ENCODE measurements at places on chromosomes 6 and 20.

DNA sequence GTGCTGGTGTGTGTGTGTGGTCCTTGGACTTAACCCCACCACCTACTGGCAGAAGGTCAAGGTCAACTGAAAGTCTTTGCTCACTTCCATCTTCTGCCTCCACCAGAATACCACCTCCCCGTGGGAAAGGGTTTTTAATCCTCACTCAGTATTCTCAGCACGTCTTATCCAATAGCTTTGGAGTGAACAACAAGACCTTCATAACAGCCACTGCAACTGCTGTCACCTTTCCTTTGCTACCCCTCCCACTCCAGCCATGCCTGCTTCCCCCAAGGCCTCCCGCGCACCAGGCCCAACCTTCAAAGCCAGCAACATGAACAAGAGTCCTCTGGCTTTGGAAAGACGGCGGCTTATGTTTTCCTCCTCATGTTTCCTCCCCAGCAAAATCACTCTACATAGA is 787 bp upstream of the BTN2A2 start:
- DNase-seq: no peak

DNA sequence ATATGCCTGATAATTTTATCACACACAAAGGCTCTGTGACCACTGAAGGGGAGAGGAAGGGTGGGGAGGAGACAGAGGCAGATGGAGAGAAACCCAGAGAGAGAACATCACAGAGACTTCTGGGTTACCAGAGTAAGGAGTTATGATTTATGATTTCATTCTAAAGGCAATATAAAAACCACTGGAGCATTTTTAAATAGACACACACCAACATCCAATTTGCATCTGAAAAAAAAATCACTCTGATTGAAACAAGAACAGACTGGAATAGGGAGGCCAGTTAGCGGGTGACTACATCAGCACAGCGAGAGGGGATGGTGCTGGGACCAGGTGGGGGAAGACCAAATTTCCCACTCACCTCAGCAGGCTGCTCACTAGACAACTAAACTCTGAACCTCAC is 104.8 kb downstream of the AGPAT4 start:
- no peak for DNase-seq

GRCh38 chr20:15267935-15268334 is 930.5 kb upstream of the FLRT3 start:
- DNase-seq: no peak

DNA sequence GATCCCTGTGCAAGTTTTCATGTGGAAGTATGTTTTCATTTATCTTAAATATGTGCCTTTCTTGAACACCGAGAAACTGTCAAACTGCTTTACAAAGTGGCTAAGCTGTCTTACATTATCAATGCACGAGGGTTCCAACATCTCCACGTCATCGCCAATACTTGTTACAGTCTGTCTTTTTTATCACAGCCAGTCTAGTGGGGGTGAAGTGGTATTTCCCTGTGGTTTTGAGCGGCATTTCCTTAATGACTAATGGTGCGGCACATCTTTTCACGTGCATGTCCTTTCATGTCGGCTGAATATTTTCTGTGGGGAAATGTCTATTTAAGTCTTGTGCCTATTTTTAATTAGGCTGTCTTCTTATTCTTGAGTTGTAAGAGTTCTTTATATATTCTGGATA is 280.4 kb downstream of the FOXC1 start:
- DNase-seq: no peak

- no peak for DNase-seq
Measured at GRCh38 chr6:6397842-6398241, 77.4 kb upstream of the F13A1 start.

- no peak for DNase-seq
Measured at GRCh38 chr6:73455865-73456629, 4.0 kb upstream of the CGAS start.

DNA sequence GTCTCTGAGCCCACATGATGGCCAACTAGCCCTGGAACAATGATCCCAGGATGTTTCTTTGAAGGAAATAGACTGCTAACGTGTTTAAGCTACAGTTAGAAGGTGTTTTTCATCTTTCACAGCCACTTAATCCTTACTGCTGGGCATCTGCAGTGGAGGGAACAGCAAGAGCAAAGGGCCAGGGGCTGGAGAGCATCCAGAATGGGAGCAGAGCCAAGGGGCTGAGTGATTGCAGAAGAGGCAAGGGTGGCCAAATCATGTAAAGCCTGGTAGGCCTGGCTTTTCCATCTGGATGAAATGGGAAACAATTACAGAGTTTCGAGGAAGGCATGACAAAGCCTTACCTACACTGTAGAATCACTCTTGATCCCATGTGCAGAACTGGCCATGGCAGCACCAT is 18.7 kb upstream of the LAMP5 start:
- no peak for DNase-seq

DNA sequence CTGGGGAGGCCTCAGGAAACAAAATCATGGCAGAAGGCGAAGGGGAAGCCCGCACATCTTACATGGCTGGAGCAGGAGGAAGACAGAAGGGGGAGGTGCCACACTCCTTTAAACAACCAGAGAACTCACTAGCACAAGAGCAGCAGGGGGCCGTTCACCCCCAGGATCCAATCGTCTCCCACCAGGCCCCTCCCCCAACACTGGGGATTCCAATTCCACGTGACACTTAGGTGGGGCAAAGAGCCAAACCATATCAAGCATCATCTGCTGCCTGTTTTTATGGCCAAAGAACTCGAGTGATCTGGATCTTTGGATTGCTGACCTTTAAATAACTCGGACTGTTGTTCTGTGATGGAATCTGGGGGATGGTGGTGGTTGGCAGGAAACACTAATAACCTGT is 28.0 kb downstream of the PNLDC1 start:
- no peak for DNase-seq

DNA sequence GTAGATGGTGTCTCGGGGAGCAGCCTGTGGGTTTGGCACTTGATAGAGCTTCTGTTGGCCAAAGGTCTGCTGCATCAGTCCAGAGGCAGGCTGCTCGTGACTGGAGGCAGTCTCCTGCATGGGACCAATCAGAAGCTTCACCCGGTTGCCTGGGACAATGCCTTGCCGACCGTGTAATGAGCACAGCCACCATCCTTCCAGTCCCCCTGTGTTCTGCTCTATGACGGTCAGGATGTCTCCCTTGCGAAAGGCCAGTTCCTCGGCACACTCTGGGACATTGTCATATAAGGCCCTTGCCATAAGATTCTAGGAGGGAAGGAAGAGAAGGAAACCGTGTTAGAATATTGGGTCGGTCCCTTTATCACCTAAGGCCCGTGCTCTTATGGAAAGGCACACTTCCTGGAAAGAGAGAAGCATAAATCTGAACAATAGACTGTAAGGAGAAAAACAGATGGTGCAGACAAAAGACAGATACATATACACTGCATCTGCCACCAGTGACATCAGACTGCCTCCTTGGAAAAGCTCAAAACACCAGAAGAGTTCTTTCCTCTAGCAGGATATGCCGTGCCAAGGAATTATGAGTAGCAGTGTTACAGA is 18.9 kb downstream of the NEDD9 start:
- DNase-seq: no peak

GRCh38 chr6:91713911-91714310 is 1127.0 kb upstream of the MAP3K7 start:
- DNase-seq: no peak

DNA sequence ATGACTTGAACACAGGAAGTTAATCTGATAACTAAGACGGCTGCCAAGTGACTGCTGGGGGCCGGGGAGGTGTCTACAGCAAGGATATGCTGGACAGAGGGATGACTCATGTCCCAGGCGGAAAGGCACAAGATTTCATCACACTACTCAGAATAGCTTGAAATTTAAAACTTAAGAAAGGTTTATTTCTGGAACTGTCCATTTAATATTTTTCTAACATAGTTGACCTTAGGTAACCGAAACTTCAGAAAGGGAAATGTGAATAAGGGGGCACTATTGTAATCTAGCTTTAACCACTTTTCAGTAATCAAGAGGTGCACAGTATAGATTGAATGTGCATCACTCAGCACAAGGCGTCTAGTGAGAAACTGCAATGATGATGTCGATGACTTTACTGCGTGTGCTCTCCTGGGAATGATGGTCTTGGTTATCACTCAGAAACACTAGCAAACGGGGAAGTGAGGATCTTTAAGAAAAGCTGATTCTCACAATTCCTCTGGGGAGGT is 171.5 kb downstream of the QKI start:
- DNase-seq: peak; percentile 55

GRCh38 chr6:167662075-167662880 is 164.4 kb upstream of the AFDN start:
- DNase-seq: no peak

DNA sequence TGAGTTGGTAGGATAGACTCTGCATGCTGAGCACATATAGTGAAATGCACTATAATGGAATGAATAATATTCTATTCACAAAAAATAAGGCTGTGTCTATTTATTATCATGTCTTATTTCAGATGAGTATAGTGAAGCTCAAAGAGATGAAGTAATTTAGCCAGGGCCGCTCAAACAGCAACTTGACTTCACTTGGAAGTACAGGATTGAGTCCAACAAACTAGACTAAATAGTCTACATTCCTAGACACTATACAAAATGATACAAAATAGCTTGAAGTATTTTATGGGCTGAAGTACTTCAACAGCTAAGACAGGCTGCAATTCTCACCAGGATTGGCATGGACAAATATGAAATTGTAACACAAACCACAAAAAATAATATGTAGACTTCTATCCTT is 144.5 kb upstream of the DST start:
- DNase-seq: no peak

- DNase-seq: no peak
Measured at GRCh38 chr6:67541586-67541985, 1093.5 kb upstream of the ADGRB3 start.

DNA sequence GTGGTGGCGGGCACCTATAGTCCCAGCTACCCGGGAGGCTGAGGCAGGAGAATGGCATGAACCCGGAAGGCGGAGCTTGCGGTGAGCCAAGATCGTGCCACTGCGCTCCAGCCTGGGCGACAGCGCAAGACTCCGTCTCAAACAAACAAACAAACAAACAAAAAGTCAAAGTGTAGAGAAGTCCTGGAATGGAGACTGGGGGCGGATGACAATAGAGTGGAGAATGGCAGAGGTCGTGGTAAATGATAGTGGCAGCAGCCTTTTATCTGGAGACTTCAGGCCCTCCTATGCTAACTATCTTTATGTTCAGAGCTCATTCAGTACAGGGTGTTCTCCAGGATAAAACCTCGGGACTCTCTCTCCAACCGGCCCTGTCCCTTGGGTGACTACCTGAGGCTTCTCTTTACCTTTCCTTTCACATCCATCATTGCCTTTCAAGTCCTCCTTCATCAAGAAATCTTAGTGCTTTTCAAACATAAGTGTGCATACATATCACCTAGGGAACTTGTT is 1.4 kb upstream of the FKBPL start:
- DNase-seq: no peak

GRCh38 chr6:20924911-20925543 is 390.8 kb downstream of the CDKAL1 start:
- no peak for DNase-seq

- DNase-seq: no peak
Measured at GRCh38 chr6:133504761-133505160, 263.6 kb downstream of the EYA4 start.

DNA sequence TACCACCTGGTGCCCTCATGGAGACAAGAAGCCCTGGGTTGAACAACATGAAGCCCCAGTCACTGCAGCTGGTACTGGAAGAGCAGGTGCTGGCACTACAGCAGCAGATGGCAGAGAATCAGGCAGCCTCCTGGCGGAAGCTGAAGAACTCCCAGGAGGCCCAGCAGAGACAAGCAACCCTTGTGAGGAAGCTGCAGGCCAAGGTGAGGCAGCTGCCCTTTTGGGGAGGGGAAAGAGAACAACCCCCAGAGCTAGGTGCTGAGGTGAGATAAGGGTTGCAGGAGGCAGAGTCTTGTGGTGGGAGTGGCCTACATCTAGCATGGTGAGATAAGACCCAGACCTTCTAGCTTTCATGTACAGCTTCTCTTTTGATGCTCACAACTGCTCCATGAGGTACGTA is 7.0 kb downstream of the CEP250 start:
- no peak for DNase-seq

DNA sequence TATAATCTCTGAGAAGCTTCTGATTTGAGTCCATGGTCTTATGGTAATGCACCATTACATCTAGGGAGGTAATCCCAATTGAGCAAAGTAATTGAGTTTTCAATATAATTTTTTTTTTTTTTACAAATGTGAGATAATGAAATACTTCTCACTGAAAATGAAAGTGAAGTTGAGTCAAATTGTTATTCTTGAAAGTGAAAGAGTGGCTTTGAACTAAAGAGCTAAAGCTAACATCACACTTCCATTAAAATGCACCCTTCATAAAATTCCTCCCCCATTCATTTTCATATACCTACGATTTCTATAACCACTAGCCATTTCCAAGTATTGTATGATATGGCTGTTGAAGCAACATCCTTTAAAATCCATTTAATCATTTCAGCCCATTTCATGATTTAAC is 149.1 kb upstream of the IMPG1 start:
- no peak for DNase-seq

- DNase-seq: no peak
Measured at GRCh38 chr6:127566651-127567050, 10.3 kb upstream of the C6orf58 start.

- DNase-seq: no peak
Measured at GRCh38 chr20:46552460-46553420, 2.3 kb upstream of the OCSTAMP start.

DNA sequence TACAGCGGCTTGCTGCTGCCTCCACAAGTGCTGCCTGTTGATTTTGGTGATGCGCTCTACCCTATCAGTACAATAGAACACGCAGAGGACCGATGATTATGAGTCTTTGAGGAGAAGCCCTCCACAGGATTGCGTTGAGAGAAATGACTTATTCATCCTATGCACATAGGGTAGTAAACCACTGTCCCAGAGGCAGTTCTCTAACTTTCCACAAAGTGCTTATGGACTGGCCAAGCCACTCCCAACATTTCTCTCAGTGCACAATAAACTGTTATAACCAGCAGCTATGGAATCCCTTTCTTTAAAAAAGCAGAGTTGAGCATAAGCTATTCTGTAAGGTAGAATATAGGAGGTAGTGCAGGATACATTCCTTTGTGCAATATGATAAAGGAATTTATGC is 48.2 kb upstream of the REV3L start:
- no peak for DNase-seq

DNA sequence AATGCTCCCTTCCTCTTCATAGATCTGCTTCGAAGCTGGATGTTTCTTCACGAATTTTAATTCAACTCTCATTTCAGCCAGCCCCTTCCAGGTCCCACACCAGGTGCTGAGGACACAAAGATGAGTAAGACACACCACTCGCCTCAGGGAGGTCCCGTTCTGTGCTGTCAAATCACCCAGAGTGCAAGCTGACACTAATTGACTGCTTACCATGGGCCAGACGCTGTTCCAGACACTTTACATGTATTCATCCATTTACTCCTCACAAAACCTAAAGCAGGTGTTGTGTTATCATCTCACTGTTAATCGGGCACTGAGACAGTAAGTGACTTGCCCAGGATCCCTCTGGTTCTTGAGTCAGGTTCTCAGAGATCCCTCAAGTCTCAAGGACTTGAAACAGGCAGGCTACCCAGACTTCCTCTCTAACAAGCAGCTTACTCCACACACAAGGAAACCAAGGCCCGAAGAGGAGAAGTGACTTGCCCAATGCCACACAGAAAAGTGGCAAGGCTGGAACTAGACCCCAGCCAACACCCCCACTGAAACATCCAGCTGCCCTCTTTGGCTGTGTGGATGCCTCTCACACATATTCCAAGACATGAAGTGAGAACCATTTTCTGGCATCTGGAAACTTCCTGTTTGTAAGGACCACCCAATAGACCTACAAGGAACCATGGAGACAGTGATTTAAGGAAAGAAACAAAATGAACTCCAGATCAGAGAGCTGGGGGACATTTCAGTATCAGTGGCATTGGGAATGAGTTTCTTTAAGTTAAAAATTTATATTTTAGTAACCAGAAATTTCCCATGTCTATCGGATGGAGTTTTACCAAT is 174.5 kb downstream of the CDC5L start:
- no peak for DNase-seq
